ENCODE measurements at places on chromosomes 16 and 17.

- DNase-seq, result no peak
These were observed 6.8 kb downstream of the ERAL1 start for GRCh38 chr17:28861393-28862203.

DNA sequence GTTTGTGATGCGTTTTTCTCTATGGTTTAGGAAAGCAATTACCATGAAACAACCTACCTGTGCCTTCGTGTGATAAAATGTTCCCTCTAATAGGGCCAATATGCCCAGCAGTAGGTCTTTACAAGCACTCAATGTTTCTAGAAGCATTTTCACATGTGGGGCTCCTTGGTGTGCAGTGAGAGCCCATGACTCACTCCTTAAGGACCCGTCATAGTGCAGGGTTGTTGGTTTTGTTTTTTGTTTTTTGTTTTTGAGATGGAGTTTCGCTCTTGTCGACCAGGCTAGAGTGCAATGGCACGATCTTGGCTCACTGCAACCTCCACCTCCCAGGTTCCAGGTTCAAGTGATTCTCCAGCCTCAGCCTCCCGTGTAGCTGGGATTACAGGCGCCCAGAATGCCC lies 31.1 kb upstream of the ZFP90 start:
- no peak for DNase-seq

DNA sequence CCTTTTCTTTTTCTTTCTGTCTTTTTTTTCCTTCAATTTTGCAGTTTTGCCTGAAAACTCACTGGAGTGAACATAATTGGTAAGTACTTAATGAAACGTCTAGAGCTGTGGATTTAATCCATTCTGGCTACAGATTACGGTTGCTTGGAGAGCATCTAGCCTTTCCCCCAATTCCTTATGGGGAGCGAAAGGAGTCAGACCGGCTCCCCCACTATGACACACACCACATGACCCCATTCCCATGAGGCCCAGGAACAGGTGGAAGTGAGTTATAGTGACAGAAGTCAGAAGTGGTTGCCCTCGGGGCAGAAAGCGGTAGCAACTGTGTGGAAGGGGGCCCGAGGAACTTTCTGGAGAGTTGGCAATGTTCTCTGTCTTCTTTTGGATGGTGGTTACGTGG lies 41.2 kb downstream of the EMP2 start:
- DNase-seq, result no peak

DNA sequence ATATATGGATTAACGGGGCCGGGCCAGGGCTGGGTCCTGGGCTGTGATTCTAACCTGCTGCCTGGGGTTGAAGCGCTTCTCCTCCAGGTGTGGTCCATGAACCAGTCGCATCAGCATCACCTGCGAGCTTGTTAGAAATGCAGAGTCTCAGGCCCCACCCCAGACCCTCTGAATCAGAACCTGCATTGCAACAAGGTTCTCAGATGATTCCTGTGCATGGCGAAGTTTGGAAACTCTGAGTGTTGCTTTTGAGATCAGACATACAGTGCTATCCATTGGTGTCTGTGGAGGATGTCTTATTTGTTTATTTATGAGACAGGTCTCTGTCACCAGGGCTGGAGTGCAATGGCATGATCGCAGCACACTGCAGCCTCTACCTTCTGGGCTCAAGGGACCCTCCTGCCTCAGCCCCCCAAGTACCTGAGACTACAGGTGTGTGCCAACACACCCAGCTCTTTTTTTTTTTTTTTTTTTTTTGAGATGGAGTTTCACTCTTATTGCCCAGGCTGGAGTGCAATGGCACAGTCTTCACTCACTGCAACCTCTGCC lies 99.8 kb downstream of the PITPNC1 start:
- DNase-seq, result no peak

DNA sequence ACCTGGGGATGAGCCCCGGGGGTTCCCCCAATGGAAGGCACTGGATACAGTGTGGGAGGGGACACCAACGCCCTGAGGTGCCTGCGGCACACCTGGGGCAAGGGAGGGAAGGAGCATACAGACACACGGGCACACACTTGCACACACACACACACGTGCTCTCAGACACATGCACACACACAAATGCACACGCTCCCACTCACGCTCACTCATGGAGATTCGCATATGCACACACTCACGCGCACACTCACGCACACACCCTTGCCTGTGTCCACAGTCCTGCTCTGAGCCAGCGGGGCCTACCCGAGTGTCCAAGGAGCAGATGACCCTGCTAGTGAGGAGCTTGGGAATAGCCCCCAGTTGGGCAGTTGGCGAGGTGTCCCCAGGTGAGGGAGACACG lies 16.7 kb upstream of the PVALEF start:
- no peak for DNase-seq

DNA sequence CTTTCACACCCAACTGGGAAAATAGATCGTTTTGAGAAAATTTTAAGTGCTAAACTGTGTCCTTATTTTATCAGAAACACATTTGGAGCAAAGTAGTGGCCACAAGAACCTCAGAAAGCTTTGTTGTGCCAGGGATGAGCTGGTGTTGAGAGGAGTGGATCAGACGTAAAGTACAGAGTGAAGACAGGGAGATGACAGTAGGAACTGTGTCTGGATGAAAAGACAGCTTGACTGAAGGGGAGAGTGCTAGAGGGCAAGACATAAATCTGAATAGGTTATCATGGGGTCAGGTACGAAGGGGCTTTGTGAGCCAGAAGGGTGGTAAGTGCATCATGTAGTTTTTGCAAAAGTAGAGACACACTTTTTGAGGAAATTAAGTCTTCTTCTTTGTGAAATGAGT lies 39.3 kb upstream of the CARMIL2 start:
- no peak for DNase-seq

GRCh38 chr16:24075931-24076716 lies 180.0 kb upstream of the CACNG3 start:
- no peak for DNase-seq

- DNase-seq, result no peak
These were observed 5.4 kb downstream of the ABCC1 start for GRCh38 chr16:15954814-15955151.
